ENCODE measurements at places on chromosomes 13 and 19.

DNA sequence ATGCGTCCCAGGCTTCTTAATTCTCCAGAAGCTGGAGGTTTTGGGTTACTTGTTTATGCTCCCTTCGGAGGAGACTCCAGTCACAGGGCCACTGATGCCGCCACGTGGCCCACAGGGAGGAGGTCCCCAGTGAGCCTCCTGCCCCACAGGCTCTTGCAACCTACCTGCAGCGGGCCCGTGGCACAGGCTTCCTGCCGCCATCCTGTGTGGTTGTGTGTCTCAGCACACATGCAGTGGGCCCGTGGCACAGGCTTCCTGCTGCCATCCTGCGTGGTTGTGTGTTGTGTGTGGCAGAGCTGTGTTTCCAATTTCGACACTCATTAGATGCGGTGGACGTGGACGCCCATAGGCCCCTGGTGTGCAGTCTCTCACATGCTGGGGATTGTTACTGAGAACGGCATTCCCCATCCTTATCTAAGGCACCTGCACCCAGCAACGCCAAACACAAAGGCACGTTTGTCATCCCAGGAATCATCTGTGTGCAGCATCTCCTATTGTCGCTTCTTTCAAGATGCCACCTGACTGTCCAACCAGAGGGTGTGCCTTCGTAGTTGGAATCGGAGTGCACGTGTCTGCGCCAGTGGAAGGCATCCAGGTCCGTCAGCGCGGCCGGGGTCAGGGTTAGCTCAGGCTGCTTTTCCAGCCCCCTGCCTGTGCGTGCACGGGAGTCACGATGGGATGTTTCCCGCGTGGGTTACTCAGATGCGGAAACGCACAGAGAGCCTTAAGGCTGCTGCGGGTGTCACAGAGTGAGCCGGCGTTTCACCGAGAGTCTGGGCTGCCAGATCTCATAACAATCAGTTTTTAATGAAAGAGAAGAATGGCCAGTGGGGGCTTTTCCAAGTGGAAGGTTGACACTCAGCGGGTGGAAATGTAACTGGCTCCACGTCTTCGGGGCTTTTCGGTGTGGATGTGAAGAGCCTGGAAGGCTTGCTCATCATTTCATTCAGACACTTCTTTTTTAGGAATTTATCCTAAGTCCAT is 119.8 kb downstream of the ATP11A start:
- H3K27ac ChIP-seq = no peak overlapping the region
- no peaks in the 10 kb centered on the region for H3K36me3 ChIP-seq
- no peaks in the 10 kb centered on the region for H3K4me1 ChIP-seq
- H3K4me3 ChIP-seq = no peak overlapping the region
- no peaks in the 10 kb centered on the region for H3K27me3 ChIP-seq

DNA sequence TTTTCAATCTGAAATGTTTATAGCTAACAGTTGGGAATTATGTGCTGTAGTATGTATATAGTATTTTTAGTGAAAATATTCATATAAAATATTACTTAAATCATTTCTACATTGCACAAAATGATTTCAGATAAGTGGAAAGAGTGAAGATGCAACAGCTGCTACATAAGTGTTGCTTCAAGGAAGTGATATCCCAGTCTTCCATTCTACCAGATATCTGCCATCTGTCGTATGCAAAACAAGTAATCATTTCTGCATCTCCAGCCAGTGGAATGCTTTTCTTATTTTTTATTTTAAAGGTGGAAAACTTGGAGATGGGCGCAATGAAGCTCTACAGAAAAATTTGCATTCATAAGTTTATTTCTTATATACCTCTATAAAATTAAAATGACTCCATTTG is 152.5 kb upstream of the MAB21L1 start:
- no peak overlapping the region for H3K4me3 ChIP-seq
- no peak for DNase-seq
- H3K4me1 ChIP-seq = no peaks in the 10 kb centered on the region
- H3K36me3 ChIP-seq = no peaks in the 10 kb centered on the region

GRCh38 chr13:21675095-21675991 is 4.5 kb downstream of the FGF9 start:
- H3K27me3 ChIP-seq = peaks cover 38% of the 10 kb centered on the region
- no peak for DNase-seq
- no peak overlapping the region for H3K27ac ChIP-seq
- peak overlapping the region; percentile 70 for H3K4me3 ChIP-seq
- H3K4me1 ChIP-seq = peaks cover 25% of the 10 kb centered on the region

GRCh38 chr19:49196527-49197240 is 39.1 kb downstream of the TRPM4 start:
- H3K36me3 ChIP-seq = no peaks in the 10 kb centered on the region
- H3K27ac ChIP-seq = no peak overlapping the region
- H3K4me1 ChIP-seq = no peaks in the 10 kb centered on the region

DNA sequence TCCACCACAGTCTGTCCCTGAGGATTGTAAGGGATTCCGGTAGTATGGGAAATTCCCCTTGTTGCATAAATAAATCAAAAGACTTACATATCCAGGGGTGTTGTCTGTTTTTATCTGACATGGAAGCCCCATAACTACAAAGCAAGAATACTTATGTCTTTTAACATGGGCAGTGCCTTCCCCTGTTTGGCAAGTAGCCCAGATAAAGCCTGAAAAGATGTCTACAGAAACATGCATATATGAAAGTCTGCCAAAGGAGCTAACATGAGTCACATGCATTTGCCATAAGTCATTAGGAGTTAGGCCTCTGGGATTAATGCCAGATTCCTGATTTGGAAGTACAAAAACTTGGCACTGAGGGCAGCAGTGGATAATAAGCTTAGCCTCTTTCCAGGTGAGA is 62.1 kb downstream of the ZNF737 start:
- no peaks in the 10 kb centered on the region for H3K4me1 ChIP-seq
- no peak for DNase-seq

DNA sequence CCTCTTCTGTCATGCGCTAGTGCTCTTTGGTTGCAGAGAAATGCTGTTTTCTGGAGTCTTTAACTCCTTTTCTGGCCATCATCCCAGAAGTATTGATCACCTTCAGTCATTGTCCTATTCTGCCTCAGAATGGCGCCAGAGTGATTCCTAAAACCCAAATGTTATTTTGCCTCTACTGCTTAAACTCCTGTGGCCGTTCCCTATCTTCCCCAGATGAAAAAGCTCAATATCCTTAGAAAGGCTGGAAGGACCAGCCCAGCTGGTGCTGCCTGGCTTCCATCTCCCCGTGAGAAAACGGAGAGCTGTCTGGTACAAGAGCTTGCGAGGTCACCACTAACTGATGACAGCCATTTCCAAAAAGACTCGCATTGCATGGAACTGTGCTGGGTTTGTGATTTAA is 179.1 kb downstream of the RBM26 start:
- H3K4me3 ChIP-seq = no peak overlapping the region
- no peaks in the 10 kb centered on the region for H3K4me1 ChIP-seq
- no peak for DNase-seq
- H3K27me3 ChIP-seq = peaks cover 15% of the 10 kb centered on the region

GRCh38 chr13:44382635-44383145 is 9.1 kb downstream of the SERP2 start:
- no peaks in the 10 kb centered on the region for H3K36me3 ChIP-seq
- no peak overlapping the region for H3K4me3 ChIP-seq
- no peak overlapping the region for H3K27ac ChIP-seq
- H3K27me3 ChIP-seq = no peaks in the 10 kb centered on the region
- H3K4me1 ChIP-seq = no peaks in the 10 kb centered on the region

- H3K4me3 ChIP-seq = no peak overlapping the region
- peaks cover 7% of the 10 kb centered on the region for H3K4me1 ChIP-seq
- H3K36me3 ChIP-seq = peaks cover 8% of the 10 kb centered on the region
- no peaks in the 10 kb centered on the region for H3K27me3 ChIP-seq
- no peak overlapping the region for H3K27ac ChIP-seq
Observed at GRCh38 chr19:16856091-16856490, 26.9 kb downstream of the SIN3B start.

GRCh38 chr19:27860309-27860934 is 1352.5 kb downstream of the UQCRFS1 start:
- no peaks in the 10 kb centered on the region for H3K4me1 ChIP-seq
- no peak for DNase-seq
- H3K36me3 ChIP-seq = peaks cover 48% of the 10 kb centered on the region
- H3K27me3 ChIP-seq = no peaks in the 10 kb centered on the region

GRCh38 chr19:1122972-1123363 is 19.2 kb downstream of the GPX4 start:
- no peaks in the 10 kb centered on the region for H3K4me1 ChIP-seq
- no peaks in the 10 kb centered on the region for H3K36me3 ChIP-seq
- peak; percentile 78 for DNase-seq
- H3K27me3 ChIP-seq = no peaks in the 10 kb centered on the region

GRCh38 chr13:23561261-23561660 is 9.0 kb upstream of the TNFRSF19 start:
- peaks cover 15% of the 10 kb centered on the region for H3K27me3 ChIP-seq
- H3K27ac ChIP-seq = no peak overlapping the region
- H3K4me1 ChIP-seq = no peaks in the 10 kb centered on the region
- H3K4me3 ChIP-seq = no peak overlapping the region
- no peaks in the 10 kb centered on the region for H3K36me3 ChIP-seq
- DNase-seq = no peak

DNA sequence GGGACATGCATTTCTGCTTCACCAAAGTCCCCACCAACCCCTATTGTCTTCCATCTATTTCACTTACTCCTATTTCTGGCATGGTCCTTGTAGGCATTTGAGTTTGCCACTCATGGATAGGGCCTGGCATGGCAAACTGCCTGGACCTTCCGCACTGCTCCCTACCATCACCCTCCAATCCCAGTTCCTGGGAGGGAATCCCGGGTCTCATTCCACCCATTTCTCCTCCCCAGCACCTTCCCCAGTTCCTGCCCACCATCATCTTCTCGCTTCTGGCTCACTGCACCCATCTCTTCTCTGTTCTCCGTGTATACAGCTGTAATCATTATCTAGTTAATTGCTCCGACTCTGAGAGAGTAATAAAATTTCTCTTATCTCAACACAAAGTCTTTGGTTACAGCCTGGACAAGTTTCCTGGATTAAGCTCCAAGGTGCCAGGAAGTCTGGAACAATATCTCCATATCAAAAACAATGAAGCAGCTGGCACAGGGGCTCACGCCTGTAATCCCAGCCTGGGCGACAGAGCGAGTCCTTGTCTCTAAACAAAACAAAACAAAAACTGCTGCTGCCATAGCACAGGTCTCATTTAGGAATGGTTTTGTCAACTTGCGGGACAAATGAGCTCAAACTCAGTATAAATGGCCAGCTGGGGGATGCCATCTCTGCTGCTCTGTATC is 17.0 kb upstream of the COX7A1 start:
- no peaks in the 10 kb centered on the region for H3K36me3 ChIP-seq
- H3K4me3 ChIP-seq = no peak overlapping the region
- no peak overlapping the region for H3K27ac ChIP-seq

- no peak for DNase-seq
- H3K27ac ChIP-seq = no peak overlapping the region
- H3K4me1 ChIP-seq = no peaks in the 10 kb centered on the region
- H3K36me3 ChIP-seq = no peaks in the 10 kb centered on the region
Observed at GRCh38 chr19:16702123-16702522, 17.5 kb upstream of the NWD1 start.

DNA sequence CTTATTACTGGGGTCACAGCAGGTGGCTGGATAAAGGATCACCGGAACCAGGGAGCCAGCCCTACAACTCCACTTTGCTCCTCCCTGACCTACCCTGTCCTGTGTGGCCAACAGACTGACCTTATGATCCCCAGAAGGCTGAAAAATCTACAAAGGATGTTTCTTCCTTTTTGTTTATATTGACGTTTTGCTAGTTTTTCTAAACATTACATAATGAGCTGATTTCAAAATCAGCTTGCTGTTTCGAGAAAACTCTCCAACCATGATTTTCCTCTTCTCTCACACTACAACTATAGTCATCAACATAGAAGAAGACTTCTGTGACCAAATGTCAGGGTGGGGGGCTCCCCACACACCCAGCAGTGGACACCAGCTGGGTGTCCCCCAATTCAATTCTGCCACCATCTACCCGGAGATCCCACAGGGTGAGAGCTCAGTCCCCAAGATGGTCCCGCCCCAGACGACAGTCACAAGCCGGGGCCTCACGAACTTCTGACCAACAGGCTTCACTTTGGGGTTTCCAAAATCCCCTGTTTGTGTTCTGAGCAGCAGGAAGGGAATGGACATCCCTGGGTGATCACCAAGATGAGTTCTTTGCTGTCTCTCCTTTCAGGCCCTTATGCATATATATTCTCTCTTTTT is 35.0 kb downstream of the ZNF536 start:
- H3K27me3 ChIP-seq = peaks cover 2% of the 10 kb centered on the region
- H3K4me1 ChIP-seq = no peaks in the 10 kb centered on the region
- H3K36me3 ChIP-seq = no peaks in the 10 kb centered on the region
- H3K27ac ChIP-seq = no peak overlapping the region

DNA sequence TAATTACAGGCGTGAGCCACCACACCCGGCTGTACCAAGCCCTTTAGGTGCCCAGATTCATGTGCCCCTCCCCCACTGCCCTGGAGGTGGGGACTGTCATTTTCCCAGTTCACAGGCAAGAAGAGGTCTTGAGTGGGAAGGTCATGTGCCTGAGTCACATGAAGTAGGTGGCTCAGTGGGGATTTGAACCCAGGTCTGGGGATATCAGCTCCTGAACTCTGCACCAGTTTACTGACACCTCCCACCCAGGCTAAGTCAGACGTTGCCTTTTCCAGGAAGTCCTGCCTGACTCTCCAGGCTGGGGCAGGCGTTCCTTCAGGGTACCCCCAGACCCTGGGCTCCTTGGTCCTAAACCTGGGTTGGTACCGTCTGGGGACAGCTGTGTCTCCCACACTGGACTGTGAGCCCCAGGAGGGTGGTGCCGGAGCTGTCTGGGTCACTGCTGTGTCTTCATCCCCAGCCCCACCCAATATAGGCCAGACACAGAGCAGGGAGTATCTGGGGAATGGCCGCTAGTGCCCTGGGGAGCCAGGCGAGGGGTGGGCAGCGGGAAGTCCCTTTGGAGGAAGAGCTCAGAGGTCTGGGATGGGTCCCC is 8.6 kb downstream of the VASP start:
- peak overlapping the region; percentile 93 for H3K27ac ChIP-seq
- peaks cover 19% of the 10 kb centered on the region for H3K36me3 ChIP-seq
- peaks cover 46% of the 10 kb centered on the region for H3K4me1 ChIP-seq
- DNase-seq = no peak
- H3K27me3 ChIP-seq = no peaks in the 10 kb centered on the region

- H3K4me1 ChIP-seq = no peaks in the 10 kb centered on the region
- H3K27ac ChIP-seq = no peak overlapping the region
- H3K27me3 ChIP-seq = peaks cover 3% of the 10 kb centered on the region
- no peak for DNase-seq
Observed at GRCh38 chr13:75226733-75227435, 255.1 kb downstream of the TBC1D4 start.

- H3K4me1 ChIP-seq = no peaks in the 10 kb centered on the region
- no peaks in the 10 kb centered on the region for H3K36me3 ChIP-seq
- H3K27me3 ChIP-seq = no peaks in the 10 kb centered on the region
- no peak overlapping the region for H3K4me3 ChIP-seq
- no peak overlapping the region for H3K27ac ChIP-seq
Observed at GRCh38 chr13:104295537-104295936, 1229.3 kb upstream of the SLC10A2 start.
